ENCODE measurements at places on chromosomes 7 and 10.

- DNase-seq, result no peak
Measured at GRCh38 chr7:101581891-101582290, 47.2 kb downstream of the MYL10 start.

DNA sequence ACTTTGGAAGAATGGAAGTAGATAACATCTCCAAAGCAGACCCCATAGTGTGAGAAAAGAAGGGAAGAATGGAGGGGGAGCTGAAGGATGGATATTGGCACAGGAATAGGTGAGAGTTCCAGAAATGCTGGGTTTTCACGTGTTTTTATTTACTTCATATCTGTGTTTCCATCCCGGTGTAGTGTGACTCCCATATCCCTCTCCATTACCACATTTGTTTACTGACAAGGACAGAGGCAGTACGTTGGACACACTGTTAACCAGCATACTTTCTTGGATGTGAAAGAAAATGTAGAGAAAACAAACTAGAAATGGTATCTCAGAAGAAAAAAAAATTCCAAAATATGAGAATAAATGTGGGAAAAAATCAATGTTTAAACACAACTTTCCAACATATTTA, 124.4 kb upstream of the PFKP start:
- DNase-seq, result no peak

DNA sequence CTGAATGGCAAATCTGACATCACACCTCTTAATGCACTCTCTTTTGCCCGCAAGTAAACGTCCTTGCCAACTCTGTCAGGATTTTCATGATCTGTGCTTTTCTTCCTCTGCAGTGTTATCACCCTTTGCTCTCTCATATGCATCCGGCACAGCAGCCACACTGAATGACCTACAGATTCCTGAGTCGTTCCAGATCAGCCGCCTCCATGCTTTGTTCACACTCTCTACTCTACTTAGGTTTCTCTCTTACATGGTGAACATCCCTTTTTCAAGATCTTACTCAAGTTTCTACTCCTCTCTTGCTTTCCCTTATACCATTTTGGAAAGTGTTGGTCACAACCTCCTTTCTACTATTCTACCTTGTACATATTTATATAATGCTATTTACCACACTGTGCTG, 127.7 kb upstream of the AOAH start:
- no peak for DNase-seq

DNA sequence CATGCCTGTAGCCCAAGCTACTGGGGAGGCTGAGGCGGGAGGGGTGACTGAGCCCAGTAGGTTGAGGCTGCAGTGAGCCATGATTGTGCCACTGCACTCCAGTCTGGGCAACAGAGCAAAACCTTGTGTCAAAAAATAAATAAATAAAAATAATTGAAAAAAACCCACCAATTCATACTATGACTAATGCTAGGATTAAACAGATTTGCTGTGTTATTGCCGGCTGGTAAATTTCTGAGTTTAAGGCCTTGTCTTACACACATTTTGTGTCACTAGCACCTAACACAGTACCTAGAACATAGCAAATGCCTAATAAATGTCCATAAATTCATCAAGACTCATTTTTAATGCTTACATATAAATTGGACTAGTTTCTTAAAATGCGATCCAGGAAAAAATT, 8.7 kb downstream of the ESYT2 start:
- no peak for DNase-seq

- no peak for DNase-seq
Measured at GRCh38 chr7:102046373-102047117, 229.1 kb downstream of the CUX1 start.

DNA sequence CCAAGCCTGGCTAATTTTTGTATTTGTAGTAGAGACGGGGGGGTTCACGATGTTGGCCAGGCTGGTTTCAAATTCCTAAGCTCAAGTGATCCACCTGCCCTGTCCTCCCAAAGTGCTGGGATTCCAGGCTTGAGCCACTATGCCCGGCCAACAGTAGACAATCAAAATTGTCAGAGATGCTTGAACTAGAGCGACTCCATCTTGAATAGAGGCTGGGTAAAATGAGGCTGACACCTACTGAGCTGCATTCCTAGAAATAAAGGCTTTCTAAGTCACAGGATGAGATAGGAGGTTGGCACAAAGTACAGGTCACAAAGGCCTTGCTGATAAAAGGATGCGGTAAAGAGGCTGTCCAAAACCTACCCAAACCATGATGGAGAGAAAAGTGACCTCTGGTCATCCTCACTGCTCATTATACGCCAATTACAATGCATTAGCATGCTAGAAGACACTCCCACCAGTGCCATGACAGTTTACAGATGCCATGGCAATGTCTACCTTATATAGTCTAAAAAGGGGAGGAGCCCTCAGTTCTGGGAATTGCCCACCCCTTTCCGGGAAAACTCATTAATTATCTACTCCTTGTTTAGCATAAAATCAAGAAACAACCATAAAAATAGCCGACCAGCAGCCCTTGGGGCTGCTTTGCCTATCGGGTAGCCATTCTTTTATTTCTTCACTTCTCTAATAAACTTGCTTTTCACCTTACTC, 134.5 kb downstream of the BAMBI start:
- DNase-seq, result no peak

DNA sequence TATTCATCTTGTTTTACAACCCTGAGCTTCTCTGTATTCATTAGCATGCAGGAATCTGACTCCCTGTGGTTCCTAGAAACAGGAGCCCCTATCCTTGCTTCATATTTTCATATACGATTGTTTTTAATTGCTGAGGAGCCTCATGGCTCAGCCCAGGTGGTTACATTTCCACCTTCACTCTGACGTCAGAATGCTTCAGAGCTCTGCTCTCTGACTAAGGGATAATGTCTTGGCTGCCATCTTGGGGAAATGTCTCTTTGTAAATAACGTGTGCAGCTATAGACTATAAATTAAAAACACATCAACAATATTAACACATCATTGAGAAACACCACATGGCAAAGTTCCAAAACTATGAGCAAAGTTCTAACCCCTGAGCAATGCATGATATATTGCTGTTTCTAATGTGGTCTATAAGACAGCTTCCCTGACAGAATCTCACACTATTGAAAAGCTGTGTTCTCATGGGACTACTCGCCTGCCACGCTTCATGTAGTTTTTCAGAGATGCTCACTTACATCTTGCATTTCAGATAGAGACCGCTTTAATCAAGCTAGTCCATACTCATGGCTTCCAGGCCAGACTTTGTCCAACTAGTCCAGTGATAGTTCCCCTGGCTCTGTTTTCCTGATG, 227.0 kb downstream of the SORCS3 start:
- no peak for DNase-seq

GRCh38 chr10:78361031-78361430, 327.4 kb downstream of the RPS24 start:
- DNase-seq, result no peak

- DNase-seq, result no peak
Measured at GRCh38 chr10:92691591-92692079, 1.9 kb downstream of the HHEX start.

DNA sequence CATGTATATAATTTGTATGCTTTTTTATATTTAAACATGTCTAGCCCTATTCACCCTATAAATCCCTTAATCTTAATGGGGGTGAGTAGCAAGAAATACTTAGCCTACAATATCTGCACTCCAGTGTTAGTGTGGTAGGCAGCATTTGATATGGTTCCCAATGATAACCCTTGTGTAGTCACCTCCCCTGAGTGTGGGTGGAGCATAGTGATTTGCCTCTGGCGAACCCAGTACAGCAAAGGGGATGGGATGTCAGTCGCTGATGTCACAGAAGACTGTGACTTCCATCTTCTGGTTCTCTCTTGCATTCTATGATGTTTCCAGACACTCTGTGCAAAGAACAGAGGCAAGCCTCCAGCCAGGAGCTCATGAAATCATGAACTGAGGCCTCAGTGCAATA, 211.2 kb downstream of the CRPPA start:
- DNase-seq, result no peak

GRCh38 chr7:159050704-159051103, 94.0 kb downstream of the VIPR2 start:
- DNase-seq, result no peak

All from G401 (cell line).